ENCODE measurements at places on chromosomes 6 and 20. TPM values are rescaled to one million over a fixed set of nuclear protein-coding genes. Genes with fewer than 3 reads are reported as not detected.
A peak's percentile ranks its signal among the peaks of the same experiment; 100 is the strongest.

DNA sequence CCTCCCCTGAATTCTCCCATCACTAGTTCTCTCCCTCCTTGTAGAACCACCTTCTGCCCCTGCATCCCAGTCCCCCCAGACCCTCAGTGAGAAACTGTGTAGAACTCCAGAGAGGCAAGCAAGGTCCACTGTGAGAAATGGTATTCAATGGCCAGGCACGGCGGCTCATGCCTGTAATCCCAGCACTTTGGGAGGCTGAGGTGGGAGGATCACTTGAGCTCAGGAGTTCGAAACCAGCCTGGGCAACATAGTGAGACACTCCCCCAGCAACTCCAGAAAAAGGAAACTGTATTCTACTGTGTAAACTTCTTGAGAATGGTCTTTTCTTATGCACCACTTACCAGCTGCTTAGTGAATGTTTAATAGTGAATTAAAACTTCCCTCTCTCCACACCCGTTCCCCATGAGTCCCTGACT is 8.2 kb upstream of the CD83 start:
- no peak overlapping the region for H3K4me3 ChIP-seq
- H3K4me1 ChIP-seq = no peaks in the 10 kb centered on the region
- H3K27ac ChIP-seq = no peak overlapping the region
- H3K27me3 ChIP-seq = no peaks in the 10 kb centered on the region
- H3K36me3 ChIP-seq = no peaks in the 10 kb centered on the region

DNA sequence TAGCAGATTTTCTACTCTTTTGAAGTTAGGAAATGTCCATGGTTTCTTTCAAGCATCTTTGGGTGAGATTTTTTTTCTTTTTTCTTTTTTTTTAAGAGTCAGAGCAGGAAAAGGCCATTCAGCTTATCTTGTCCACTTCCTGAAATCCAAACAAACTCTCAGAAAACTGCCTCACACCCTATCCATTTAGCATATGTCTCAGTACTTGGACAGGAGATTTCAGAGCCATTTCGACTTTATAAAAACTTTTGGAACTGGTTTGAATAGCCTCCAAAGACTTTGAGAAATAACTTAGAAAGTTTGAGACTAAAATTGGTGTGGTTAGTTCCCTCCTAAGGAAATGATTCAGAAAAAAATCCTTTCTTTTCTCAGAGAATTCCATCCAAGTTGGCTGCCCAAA is 125.1 kb downstream of the MYLK4 start:
- H3K4me3 ChIP-seq = peak overlapping the region; percentile 13
- H3K4me1 ChIP-seq = peaks cover 90% of the 10 kb centered on the region
- peak overlapping the region; percentile 98 for H3K27ac ChIP-seq
- H3K36me3 ChIP-seq = no peaks in the 10 kb centered on the region
- no peak for DNase-seq

DNA sequence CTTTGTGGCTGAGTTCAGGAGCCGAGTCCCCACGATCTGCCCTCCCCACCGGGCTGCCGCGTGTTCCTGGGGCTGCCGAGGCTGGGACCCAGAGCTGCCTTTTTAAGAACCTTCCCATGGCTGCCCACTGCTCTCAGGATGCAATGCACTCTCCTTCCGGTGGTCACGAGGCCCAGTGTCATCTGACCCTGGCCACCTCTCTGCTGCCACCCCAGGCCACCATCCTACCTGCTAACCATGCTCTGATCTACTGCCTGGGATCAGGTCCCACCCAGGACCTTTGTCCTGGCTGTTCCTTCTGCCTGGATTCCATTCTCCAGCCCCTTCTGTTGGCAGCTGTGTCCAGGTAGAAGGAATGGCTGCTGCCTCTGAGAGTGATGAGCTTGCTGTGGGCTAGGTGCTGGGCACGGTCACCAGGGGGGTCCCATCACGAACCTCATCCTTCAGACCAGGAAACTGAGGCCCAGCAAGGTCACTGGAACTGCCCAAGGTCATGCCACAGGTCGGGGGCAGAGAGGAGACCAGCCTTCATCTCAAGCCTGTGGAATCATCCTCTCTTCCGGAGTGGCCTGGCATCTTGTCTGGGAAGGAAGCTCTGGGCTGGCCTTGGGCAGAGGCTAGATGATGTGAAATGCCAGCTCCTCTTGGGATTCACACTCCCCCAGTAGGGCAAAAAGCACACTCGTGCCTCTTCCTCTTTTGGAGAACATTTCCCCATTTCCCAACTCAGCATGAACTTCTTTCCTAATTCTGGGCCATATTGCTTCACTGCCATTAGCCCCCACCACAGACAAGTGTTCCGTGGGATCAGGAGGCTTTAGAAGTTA is 20.5 kb downstream of the PCK1 start:
- no peaks in the 10 kb centered on the region for H3K36me3 ChIP-seq
- DNase-seq = no peak
- H3K4me3 ChIP-seq = no peak overlapping the region
- peaks cover 4% of the 10 kb centered on the region for H3K4me1 ChIP-seq

The DUSP15 gene
- total RNA-seq = 5.6 TPM

DNA sequence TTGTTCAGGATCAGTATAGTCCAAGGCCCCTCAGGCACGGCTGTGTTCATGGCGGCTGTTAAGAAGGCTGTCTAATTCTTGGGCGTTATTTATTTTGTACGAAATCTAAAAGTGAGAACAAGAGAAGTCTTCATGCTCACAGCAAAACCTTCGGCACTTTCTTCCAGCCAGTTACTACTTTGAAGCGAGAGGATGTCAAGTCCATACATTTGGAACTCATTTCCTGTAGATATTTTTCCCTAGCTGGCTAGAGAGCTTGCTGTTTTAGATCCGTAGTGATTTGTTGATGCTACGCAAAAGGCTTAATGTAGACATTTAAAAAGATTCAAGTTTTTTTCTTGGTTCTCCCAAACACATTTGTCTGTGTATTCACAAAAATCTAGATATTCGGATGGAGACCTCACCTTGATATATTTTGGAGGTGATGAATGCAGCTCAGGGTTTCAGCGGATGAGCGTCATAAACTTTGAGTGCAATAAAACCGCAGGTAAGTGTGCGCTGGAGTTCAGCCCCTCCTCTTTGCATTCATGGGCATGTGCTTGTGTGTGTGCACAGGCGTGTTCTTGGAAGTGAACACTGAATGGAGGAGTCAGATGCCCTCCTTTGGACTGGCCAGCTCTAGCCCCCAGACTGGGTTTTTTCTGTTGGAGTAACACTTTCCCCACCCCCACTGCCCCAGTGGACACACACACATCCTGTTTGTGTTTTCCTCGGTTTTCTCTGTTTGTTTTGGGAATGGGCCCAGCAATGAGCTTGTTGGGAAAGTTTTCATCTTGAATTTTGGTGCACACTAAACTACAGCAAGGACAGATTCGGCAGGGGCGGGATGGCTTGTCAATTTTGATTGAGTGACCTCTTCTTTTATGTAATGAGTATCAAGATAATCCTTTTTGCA is 65.4 kb downstream of the IGF2R start:
- H3K4me3 ChIP-seq = no peak overlapping the region
- H3K27ac ChIP-seq = no peak overlapping the region
- no peak for DNase-seq
- peaks cover 33% of the 10 kb centered on the region for H3K4me1 ChIP-seq
- peaks cover 25% of the 10 kb centered on the region for H3K36me3 ChIP-seq

The PBOV1 gene
- total RNA-seq = not detected

DNA sequence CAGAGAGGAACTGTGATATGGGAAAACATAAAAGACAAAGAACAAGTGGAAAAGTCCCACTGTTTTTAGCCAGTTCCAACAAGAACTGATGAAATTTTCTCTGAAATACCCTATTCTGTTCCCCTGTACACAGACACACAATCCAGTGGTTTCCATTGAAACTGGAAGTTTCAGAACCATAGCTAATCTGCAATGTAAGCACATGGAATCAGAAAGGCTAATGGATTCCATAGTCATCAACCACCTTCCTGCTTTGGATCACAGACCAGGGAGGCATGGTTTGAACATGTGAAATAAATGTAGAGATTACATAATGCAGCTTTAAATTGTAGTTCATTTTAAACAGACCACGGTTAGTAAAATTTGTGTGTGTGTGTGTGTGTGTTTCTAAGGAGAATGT is 242.1 kb downstream of the GJA1 start:
- no peak overlapping the region for H3K27ac ChIP-seq
- no peaks in the 10 kb centered on the region for H3K4me1 ChIP-seq
- no peak overlapping the region for H3K4me3 ChIP-seq
- H3K36me3 ChIP-seq = no peaks in the 10 kb centered on the region

The PAX1 gene
- total RNA-seq = not detected

- no peaks in the 10 kb centered on the region for H3K4me1 ChIP-seq
- H3K4me3 ChIP-seq = no peak overlapping the region
- H3K36me3 ChIP-seq = no peaks in the 10 kb centered on the region
- no peaks in the 10 kb centered on the region for H3K27me3 ChIP-seq
Measured at GRCh38 chr6:90322976-90323474, 26.4 kb upstream of the BACH2 start.

DNA sequence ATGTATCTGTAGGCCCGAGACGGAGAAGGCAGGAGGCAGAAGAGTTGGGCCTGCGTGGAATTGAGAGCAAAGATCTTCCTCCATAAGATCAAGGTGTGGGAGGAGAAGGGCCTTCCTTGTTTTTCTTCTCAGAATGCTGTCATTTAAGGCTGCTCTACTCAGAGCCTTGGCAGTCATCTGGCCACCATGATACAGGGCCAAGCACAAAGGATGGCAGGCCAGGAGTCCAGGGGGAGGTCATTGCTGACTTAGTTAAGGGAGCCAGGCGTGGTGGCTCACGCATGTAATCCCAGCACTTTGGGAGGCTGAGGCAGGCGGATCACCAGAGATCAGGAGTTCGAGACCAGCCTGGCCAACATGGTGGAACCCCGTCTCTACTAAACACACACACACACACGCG is 137.1 kb downstream of the BMP7 start:
- H3K4me3 ChIP-seq = no peak overlapping the region
- no peaks in the 10 kb centered on the region for H3K36me3 ChIP-seq
- no peaks in the 10 kb centered on the region for H3K4me1 ChIP-seq
- H3K27me3 ChIP-seq = no peaks in the 10 kb centered on the region
- H3K27ac ChIP-seq = no peak overlapping the region

The FAM83D gene
- total RNA-seq = 5.7 TPM

The OPRM1 gene
- total RNA-seq = not detected

DNA sequence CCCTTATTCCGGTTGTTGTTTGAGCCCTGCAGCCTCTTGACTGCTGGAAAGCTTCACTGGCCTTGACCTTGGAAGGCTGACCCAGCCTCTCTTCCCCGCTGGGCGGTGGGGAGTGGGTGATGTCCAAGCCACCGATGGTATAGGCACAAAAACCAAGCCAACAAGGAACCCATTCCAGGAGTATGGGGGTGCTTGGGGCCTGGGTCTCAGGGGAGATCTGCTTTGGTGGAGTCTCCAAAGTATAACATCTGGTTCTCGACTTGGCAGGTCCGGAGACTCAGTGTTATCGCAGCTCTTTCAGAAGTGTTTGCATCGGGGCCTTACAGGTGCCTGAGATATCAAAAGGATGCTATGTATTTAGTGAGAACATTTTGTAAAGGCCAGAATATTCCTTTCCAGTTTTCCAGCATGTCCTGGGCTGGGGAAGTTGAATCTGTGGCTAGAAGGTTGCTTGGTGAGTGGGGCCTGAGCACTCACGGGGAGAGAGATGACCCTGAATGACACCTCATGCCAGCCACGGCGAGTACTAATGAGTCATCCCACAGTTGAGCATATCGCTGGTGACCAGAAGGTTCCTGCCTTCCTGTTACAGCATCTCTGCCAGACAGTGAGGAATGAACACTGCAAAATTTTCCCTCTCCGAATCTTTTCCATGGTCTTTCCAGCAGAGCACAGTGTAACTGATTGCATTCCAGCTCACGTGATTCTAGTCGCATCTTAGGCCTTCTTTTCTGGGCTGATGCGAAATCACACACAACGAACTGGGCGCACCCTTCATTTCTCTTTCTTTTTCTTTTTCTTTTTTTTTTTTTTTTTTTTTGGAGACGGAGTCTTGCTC is 133.9 kb downstream of the ZDHHC14 start:
- no peak overlapping the region for H3K4me3 ChIP-seq
- H3K4me1 ChIP-seq = no peaks in the 10 kb centered on the region
- H3K27me3 ChIP-seq = no peaks in the 10 kb centered on the region
- H3K36me3 ChIP-seq = no peaks in the 10 kb centered on the region

The DEFB124 gene
- total RNA-seq = not detected

The ZKSCAN3 gene
- 3.4 TPM for total RNA-seq

The SSTR4 gene
- total RNA-seq = not detected

DNA sequence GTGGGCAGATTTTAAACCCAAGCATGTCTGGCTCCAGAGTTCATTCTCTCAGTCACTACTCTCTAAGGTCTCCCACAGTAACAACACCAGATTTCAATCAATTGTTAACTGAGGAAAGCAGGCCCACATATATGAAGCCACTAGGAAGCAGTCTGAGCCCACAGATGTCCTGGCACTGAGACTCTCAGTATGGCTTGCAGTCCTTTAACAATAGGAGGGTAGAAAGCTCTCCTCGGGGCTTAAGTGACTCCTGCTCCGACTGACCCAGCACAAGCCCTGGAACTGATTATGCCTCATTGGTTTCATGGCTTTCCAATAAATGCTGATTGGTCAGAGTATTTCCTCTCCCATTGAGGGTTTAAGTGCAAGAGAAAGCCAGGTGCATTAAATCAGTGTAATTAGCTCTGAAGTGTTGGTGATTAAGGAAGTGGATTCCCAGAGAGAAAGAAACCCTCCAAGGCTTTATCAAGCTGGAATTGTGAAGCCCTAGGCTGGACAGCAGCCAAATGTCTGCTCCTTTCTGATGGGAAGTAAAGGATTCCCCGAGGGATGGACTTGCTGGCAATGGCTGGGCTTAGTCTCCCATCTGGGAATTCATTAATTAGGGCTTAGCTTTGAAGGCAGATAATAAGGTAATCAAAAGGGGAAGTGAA is 76.6 kb upstream of the PROKR2 start:
- no peak overlapping the region for H3K4me3 ChIP-seq
- no peak overlapping the region for H3K27ac ChIP-seq
- no peaks in the 10 kb centered on the region for H3K36me3 ChIP-seq
- no peaks in the 10 kb centered on the region for H3K4me1 ChIP-seq
- no peaks in the 10 kb centered on the region for H3K27me3 ChIP-seq
- no peak for DNase-seq

DNA sequence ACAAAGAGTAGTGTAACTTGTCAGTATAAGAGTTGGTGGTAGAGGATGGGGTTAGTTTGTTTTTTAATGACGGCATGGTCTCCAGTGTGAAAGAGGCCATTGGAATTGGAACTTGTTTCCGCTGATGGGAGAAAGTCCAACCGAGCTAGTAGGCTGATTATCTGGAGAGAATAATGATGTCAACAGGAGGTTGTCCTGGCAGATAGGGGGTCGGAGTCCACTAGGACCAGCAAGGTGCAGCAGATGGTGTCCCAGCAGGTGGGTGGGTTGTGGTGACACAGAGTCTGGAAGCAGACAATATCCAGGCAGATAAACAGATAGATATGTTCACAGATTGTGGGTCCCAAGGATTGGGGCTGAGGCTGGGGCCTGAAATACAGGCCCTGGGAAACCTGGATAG is 35.1 kb downstream of the PKIB start:
- H3K36me3 ChIP-seq = no peaks in the 10 kb centered on the region
- no peak overlapping the region for H3K27ac ChIP-seq

- H3K4me1 ChIP-seq = no peaks in the 10 kb centered on the region
- no peak overlapping the region for H3K27ac ChIP-seq
- no peaks in the 10 kb centered on the region for H3K27me3 ChIP-seq
- H3K36me3 ChIP-seq = no peaks in the 10 kb centered on the region
Measured at GRCh38 chr6:67736161-67736560, 898.9 kb upstream of the ADGRB3 start.

- DNase-seq = peak; percentile 21
- H3K27ac ChIP-seq = peak within 1 kb of the TSS; percentile 57
- H3K36me3 ChIP-seq = no peaks in the 10 kb centered on the region
- no peaks in the 10 kb centered on the region for H3K4me1 ChIP-seq
- H3K27me3 ChIP-seq = no peaks in the 10 kb centered on the region
- H3K4me3 ChIP-seq = peak within 1 kb of the TSS; percentile 93
Measured at GRCh38 chr6:89432875-89433251, at the start of gene ANKRD6. Gene ANKRD6 (plus strand): TSS chr6:89433152. CDS start chr6:89566977, 133,825 bp downstream.
